ENCODE measurements at places on chromosomes 2 and 18. TPM values are rescaled to one million over a fixed set of nuclear protein-coding genes. Genes with fewer than 3 reads are reported as not detected.

DNA sequence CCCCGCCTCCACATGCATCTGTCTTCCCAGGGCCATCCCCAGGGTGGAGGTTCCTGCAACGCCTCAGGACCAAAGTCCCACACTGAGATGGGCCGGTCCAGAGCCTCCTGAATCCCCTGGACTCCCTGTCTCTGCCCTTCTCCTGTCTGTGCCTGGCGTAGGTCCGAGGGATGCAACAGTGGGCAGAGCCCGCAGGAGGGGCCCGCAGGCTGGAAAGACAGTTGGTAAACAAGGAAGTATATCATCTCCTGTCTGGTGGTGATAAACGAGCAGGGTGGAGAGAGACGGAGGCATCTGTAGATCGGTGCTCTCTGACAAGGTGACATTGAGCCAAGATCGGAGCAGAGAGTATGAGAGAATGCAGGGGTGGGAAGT lies 72.6 kb upstream of the RAB6C start:
- DNase-seq: peak; percentile 80

GRCh38 chr2:71669628-71670429 lies 216.5 kb downstream of the DYSF start:
- no peak for DNase-seq

DNA sequence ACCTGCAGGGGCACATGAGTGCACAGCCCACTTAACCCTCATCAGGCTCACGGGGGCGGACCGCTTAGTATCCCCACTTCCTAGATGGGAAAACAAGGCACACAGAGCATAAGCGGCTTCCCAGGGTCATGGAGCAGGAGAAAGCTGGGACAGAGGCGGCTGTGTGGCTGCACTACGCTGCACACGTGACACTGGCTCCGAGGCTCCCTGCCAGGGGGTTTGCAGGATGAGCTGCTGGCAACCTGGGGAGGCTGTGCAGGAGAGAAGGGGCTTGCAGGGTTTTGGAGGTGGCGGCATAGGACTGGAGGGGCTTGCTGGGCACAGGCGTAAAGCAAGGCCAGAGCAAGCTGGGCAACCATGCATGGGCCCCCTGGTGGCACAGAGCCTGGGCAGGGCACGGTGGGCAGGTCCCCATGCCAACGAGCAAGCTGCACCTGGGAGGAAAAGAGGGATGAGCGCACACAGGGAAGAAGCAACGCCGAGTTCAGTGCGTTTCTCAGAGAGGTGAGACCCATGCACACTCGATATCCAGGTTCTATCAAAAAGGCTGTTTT lies 268.6 kb downstream of the HDAC4 start:
- DNase-seq: no peak

GRCh38 chr2:77566582-77566981 lies 44.4 kb upstream of the LRRTM4 start:
- no peak for DNase-seq

DNA sequence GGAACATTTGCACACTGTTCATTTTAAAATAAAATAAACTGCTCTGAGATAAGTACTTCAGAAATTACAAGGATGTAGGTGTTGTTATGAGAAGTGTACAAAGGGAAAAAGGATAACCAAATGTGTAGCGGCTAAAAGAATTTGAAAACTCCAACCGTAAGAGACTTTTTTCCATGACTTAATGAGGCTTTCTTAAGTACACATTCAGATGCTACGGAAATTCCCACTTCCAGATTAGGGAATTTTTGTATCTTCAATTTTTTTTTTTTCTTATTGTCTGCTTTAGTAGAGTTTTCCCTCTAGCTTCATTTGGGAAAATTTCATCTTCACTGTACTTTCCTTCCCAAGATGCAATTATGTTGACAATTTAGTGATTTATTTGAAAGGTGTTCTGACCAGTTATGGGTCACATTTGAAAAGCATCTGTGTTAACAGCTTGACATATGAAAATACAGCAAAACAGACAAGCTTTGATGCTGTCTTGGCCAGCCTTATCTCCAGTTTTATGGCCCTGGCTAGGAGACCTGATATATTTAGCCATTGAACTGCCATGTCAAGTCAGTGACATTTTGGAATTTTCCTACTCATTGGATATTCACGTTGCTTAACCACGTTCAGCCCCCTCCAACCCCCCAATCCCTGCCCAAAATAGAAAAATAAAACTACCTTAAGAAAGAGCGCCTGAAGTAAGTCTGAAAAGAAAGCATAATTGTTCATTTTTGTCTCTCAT lies 105.6 kb downstream of the FEZ2 start:
- DNase-seq: no peak

GRCh38 chr2:240255811-240256703 lies 115.6 kb upstream of the OTOS start:
- no peak for DNase-seq

- DNase-seq: no peak
Measured at GRCh38 chr18:49177071-49177470, 226.3 kb upstream of the SMAD7 start.

- no peak for DNase-seq
Measured at GRCh38 chr2:79729532-79729931, 216.7 kb downstream of the CTNNA2 start.

DNA sequence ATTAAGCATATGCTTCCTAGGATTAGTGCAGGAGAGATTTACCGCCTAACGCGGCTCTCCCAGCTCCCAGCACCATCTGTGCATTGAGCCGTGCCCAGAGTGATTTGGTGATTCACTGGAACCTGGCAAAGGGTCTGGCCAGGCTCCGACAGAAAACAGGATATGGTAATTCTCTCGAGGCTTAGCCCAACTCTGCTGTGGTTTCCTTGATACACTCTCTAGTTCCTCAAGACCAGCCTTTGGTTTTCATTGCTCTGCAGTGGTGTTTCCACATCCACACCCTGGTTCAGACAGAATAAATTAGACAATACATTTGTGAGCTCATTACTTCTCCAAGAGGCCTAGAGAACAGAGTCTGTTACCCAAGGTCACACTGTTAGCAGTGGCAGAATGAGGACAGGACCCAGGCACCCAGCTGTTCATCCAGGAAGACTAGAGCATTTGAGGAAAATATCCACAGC lies 23.0 kb upstream of the SMAD2 start:
- no peak for DNase-seq

DNA sequence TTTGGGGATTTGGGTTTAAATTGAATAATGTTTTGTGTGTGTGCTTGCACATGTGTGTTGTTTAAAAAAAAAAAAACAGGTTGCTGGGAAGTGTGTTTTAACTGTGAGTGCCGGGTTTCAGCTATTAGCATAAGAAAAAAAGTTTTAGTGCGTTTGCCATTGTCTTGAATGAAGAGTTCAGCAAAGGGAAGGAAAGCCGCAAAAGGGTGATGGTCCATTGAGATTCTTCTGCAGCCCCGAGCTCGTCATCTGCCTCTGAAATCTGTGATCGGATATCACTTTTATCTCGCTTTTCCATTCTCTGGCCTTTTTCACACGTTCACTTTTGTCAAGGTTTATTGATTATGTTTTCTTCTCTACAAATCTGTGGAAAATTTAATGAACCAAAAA lies 4.7 kb downstream of the GLI2 start:
- DNase-seq: no peak

GRCh38 chr2:15667809-15668556 lies 76.3 kb downstream of the DDX1 start:
- no peak for DNase-seq

DNA sequence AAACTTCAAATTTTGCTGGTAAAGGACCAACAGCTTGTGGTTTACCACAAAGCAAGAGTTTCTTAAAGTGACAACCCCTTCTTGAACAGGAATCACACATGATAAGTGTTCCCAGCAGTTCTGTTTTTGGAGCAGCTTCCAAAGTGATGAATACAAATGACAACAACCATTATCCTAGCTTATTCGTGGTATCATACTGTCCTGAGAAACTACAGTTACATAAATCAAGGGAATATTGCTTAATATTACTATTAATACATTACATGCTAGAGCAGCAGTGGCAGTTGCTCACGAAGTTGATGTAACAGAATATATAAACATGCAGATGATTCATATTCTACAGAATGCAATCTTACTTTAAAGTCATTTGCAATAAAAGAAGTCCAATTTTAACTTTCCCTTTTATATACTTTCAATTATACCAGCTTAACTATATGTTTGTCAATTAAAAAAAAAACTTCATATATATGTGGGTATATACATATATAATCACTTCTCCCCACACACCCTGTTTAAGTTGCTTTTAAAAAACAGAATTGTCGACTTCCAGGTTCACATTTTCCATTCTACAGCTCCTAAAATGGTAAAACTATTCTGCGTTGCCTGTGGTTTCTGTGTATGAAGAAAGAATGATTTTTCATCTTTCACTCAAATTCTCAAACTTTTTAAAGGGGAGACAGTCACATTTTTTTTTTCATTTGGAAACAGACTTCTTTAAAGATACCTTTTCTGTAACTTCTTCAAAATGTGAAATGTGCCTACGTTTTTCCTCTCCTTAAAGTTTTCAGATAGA lies 713.6 kb downstream of the TDRD15 start:
- DNase-seq: no peak

- no peak for DNase-seq
Measured at GRCh38 chr2:174117951-174118930, 130.1 kb downstream of the OLA1 start.

- DNase-seq: peak; percentile 87
Measured at GRCh38 chr2:89848763-89849368, 1157.4 kb downstream of the RPIA start.

DNA sequence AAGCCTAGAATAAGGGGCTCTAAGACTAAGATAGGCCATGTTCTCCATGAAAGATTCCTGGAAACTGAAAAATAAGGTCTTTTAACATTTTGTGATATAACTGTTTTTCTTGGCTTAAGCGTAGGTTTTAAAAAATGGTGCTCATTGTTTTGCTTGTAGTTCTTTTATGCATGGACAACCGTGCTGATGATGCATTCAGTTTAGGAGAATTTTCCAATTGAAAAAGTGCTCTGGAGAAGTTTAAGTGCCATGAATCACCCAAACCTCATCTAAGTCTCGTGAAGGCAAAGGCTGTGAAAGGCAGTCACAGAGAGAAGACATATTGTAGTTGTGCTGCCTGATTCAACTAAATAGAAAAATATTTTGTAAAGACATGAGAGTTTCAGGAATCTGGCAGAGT lies 111.8 kb upstream of the GAREM1 start:
- DNase-seq: no peak

DNA sequence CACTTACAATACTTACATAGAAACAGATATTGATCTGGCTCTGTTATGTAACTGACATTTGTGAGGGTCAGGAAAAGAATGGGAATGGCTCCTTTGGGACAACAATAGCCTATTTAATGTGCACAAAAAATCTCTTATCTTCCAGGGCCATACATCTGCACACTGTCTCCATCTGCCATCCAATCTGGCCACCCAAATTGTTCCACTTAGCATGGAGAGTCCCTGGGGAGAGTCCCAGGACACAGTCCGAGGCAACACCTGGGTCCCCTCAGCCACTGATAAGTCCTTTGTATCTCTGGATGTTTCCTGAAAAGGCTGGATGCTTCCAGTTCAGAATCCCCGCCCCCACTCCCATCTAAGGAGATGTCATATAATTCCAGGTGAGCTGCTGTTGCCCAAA lies 274.2 kb upstream of the NCKAP5 start:
- no peak for DNase-seq

GRCh38 chr2:15259356-15259756 lies 301.8 kb downstream of the NBAS start:
- DNase-seq: no peak

DNA sequence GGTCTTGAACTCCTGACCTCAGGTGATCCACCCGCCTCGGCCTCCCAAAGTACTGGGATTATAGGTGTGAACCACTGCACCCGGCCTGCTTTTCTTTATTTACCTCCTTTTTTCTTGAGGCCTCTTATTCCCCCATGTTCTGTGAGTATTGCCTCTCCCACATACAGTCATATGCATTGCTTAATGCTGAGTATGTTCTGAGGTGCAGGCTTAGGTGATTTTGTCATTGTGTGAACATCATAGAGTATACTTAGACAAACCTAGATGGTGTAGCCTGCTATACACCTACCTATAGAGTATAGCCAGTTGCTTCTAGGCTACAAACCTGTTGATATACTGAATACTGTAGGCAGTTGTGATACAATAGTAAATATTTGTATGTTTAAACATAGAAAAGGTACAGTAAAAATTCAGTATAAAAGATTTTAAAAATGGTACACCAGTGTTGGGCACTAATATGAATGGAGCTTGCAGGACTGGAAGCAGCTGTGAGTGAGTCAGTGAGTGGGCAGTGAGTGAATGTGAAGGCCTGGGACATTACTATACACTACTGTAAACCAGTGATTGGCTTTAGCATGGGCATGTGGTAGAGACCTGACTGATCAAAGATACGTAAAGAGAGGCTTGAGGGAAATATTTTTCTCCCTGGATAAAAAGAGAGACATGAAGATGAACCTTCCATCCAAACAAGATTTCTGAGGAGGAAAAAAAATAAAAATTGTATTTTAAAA lies 17.6 kb downstream of the SLC39A10 start:
- no peak for DNase-seq

DNA sequence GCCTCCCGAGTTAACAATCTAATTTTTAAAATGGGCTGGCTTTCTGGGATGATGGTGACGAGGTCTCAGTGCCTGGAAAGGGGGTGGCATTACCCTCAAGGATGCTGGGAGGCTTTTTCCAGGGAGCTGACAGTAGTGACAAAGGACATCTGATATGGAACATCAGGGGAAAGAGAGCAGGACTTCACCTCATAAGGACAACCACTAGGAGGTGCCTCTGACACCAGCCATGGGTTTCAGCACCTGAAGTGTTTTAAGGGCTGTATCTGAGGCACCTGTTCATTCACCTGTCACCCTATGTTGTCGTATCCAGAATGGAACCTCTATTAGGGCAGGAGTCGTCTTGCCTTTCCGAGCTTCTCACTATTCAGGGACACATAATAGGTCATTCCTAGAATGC lies 10.8 kb downstream of the IL36B start:
- DNase-seq: peak; percentile 67

GRCh38 chr2:156892467-156893281 lies 364.8 kb upstream of the GALNT5 start:
- no peak for DNase-seq

- DNase-seq: no peak
Measured at GRCh38 chr2:159118859-159119500, 150.5 kb downstream of the TANC1 start.

- no peak for DNase-seq
Measured at GRCh38 chr2:216478151-216478550, 20.5 kb upstream of the RPL37A start.

- DNase-seq: no peak
Measured at GRCh38 chr2:35820391-35820790, 535.2 kb upstream of the CRIM1 start.

CFLAR gene
- total RNA-seq: 144 TPM

TOGARAM2 gene
- under 0.01 TPM for total RNA-seq

COL5A2 gene
- total RNA-seq: 33.1 TPM

TUBA3D gene
- total RNA-seq: 0.74 TPM

TMEM87B gene
- 18.9 TPM for total RNA-seq

CYBRD1 gene
- 226 TPM for total RNA-seq

TCF23 gene
- 7.4 TPM for total RNA-seq

ABCG8 gene
- not detected for total RNA-seq

PLCD4 gene
- total RNA-seq: 12.0 TPM

CDK15 gene
- total RNA-seq: not detected

RAPH1 gene
- total RNA-seq: 22.6 TPM

FAM237A gene
- total RNA-seq: not detected

IL37 gene
- not detected for total RNA-seq

AQP12B gene
- not detected for total RNA-seq

SANBR gene
- 7.9 TPM for total RNA-seq

DUSP2 gene
- 14.0 TPM for total RNA-seq

MC2R gene
- total RNA-seq: not detected

ANKRD62 gene
- total RNA-seq: 1.2 TPM

Data from vagina (tissue), 2 donors.